ENCODE measurements at places on chromosomes 11 and 22.

- DNase-seq, result no peak
These were observed 22.5 kb downstream of the TPCN2 start for GRCh38 chr11:69071086-69071800.

GRCh38 chr11:45918331-45918941, 759 bp upstream of the PEX16 start:
- DNase-seq, result peak; percentile 53

DNA sequence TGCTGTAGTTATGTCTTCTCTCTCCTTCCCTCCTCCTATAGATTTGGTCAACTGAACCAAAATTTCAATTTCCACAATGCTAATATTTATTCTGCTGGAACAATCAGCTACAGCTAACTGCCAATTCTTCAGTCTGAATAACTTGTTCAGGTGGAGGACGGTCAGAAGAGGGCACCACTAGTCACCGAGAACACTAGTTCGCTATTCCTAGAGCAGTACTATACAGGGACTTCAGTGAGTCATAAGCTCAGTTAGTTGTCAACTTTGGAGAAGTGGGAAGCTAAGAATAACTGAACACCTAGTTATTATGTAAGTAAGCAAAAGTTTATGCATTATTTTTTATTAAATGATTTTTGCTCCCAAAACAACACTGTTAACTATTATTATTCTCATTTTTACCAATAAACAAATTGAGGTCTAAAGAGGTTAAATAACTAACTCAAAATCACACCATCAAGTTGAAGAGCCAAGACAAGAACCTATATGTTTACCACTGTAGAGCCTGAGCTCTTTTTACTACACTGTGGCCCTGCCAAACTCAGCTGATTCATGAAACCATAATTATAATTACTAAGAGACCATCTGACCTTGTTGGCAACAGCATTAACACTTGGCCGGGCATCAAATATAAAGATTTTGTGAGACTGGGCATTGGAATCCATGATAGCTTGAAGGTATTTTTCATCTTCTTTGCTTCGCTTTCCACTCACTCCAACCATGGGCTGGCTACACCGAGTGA, 59.0 kb downstream of the CEP57 start:
- peak; percentile 22 for DNase-seq

- DNase-seq, result no peak
These were observed 6.4 kb upstream of the TBC1D10A start for GRCh38 chr22:30332994-30333706.

DNA sequence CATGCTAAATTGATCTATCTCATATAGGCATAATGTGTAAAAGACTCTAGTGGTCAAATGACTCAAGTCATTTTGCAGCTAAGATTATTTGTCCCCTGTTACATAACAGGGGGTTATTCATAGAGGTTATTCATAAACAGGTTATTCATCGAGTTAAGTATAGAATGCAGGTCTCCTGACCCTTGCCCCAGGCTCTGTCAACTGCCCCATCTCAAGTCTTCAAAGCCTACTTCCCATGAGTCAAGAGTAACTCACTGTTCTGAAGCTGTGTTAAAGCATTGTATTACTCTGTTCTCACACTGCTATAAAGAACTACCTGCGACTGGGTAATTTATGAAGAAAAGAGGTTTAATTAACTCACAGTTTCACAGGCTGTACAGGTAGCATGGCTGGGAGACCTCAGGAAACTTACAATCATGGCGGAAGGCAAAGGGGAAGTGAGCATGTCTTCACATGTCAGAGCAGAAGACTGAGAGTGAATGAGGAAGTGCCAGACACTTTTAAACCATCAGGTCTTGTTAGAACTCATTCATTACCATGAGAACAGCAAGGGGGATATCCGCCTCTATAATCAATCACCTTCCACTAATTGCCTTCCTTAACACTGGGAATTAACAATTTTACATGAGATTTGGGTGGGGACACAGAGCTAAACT, 226.2 kb upstream of the BLID start:
- no peak for DNase-seq

- no peak for DNase-seq
These were observed 11.0 kb upstream of the B4GALNT4 start for GRCh38 chr11:358129-358800.

GRCh38 chr11:120034176-120034875, 103.6 kb downstream of the TRIM29 start:
- DNase-seq, result no peak

GRCh38 chr11:1542267-1542666, 29.8 kb downstream of the DUSP8 start:
- no peak for DNase-seq

DNA sequence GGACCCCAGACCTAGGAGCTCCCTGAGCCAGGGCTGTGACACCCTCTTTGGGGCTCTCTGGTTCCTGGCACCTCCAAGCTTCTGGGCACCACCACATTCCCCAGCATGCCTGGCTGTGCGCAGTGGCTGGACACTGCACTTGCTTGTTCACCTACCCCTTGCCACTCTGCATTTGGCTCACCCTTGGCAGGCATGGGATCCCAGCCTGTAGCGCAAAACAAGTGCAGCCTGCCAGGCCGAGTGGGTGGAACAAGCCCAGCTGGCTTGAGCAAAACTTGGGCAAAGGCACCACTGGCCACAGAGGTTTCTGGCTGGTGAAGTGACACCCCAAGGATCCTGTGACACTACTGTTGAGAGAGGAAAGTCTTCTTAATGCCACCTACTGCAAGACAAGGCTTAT, 57.3 kb downstream of the CCDC34 start:
- DNase-seq, result no peak

DNA sequence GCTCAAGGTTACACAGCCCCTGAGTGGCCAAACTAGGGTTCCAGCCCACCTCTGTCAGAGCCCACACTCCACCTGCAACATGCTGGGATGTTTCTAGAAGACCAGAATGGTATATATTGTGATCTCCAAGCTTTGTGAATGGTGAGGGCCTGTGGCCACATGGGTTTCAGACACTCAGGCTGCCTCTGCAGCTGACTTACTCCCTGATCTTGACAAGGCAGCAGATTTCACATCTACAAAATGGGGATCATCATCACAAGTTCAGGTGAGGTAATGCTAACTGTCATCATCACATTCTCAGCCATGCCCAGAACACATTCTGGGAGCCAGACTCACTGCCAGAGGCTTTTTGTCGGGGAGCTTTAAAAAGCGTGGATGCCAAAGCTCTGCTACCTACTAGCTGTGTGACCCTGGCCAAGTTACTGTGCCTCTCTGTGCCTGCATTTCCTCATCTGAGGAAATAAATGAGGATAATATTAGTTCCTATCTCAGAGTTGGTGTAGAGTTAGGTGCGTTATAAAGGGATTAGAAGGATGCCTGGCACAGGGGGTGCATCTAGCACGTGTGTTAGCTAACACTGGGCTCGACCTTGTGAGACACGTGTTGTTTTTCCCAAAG, 24.9 kb upstream of the WNT11 start:
- DNase-seq, result no peak
